ENCODE measurements at places on chromosomes 12 and 14. TPM values are rescaled to one million over a fixed set of nuclear protein-coding genes. Genes with fewer than 3 reads are reported as not detected.
A peak's percentile ranks its signal among the peaks of the same experiment; 100 is the strongest.

- DNase-seq, result no peak
These were observed 11.4 kb upstream of the TAC3 start for GRCh38 chr12:57027805-57028153.

DNA sequence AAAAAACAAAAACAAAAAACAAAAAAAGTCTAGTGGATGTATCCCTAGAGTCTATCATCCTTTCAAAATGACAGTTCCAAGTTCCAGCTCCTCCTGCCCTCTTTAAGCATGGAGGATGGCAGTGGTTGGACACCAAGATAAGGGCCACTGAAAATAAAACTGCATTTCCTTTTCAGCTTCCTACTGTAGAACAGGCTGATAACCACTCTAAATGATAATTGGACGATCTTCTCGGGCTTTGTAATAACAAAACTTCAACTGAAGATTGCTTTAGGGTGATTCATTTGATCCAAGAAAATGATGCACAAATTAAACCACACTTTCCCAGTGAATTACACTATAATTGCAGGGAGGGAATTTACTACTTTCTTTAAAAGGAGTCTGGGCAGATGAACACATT is 42.2 kb upstream of the CRACR2A start:
- DNase-seq, result no peak

- no peak for DNase-seq
These were observed 79.9 kb upstream of the CCDC91 start for GRCh38 chr12:28110329-28110728.

Gene FOXG1
- total RNA-seq, result not detected

DNA sequence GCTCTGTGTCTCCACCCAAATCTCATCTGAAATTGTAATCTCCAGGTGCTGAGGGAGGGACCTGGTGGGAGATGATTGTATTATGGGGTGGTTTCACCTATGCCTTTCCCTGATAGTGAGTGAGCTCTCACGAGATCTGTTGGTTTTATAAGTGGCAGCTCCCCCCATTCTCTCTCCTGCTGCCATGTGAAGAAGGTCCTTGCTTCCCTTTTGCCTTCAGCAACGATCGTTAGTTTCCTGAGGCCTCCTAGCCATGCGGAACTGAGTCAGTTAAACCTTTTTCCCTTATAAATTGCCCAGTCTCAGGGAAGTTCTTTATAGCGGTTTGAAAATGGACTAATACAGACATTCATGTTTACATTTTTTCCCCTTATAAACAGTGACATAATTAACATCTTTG is 36.1 kb downstream of the PELI2 start:
- DNase-seq, result no peak

DNA sequence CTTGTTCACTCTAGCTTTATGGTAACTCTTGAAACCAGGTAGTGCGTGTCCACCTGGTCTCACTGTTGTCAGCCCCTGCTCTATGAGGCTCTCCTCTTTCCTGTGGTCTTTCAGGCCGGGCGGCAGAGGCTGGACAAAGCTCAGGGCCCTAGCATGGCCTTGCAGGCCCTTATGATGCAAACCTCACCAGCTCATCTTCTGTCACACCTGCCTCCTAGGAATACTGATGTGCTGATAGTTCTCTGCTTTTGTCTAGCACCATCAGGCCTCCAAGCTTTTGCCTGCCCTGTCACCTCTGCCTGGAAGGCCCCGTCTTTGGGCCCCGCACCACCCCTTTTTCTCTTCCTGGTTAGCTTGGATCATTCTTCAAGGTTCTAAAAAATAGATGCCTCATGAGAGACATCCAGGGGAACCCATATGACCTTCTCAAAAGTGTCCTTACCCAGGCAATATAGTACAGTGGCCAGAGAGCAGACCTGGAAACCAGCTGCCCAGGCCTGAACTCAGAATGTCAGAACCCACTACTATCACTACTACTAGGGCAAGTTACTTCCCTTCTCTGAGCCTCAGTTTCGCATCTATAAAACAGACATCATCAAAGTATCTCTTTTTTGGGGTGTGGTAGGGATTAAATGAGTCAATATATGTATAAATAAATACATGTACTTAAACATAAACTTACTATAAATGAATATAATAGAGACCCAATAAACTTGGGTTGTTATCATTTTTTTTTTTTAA is 91.7 kb downstream of the ZFP36L1 start:
- no peak for DNase-seq

GRCh38 chr12:34396006-34396860 is 373.9 kb downstream of the ALG10 start:
- peak; percentile 4 for DNase-seq

Measured in left cardiac atrium (tissue), 4 donors.